ENCODE measurements at places on chromosomes 3 and 15.

DNA sequence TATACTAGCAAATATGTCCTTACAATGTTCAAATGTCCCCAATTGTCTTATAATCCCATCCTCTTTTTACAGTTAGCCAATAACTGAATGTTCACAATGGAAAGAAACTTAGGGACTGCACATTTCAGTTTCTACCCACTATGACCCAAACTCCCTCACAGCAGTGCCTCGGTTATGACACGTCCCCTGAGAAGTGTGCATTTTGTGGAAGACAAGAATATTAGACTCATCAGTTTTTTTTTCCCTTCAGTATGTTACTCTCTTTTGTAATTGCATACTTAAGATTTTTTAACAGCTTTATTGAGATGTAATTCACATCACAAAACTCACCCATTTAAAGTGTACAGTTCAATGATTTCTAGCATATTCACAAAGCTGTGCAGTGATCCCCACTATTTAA is 64.8 kb downstream of the IGF2BP2 start:
- no peak for DNase-seq

- DNase-seq = no peak
Observed at GRCh38 chr3:115825046-115825445, 201.7 kb downstream of the GAP43 start.

DNA sequence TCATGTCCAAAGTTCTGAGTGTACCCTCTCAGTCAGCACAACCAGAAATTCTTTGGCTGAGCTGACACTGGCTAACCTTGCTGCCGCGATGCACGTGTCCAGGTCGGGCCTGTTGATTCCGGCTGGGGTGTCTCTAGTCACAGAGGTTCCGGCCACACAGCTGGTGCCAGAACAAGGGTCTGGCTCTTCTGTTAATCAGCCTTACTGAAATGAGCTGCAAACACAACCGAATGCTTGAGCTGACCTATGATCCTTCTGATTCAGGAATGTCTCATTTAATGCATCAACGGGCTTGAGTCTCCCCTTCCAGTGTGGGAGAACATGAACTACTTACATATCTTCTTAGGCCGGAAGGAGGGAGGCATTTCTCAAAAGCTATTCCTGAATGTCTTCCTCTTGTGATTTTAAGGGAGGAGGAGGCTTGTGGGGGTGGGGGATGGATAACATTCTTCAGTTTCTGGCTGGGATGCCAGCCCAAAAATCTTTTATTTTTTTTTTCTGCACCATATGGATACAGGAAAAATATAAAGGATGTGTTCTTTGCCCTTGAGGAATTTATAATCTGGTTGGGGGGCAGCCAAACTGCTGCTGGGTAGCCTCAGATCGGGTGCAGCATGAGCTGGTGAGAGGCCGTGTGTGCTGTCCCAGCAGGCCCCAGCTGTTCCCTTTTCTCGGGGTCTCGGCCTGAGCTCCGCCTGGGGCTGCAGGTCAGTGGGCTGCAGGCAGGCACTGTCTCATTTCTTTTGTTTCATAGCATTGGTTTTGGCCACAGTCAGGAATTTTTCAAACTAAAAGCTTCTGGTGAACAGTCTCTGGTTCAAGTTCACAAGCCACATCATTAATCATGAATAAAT is 319.1 kb upstream of the TBL1XR1 start:
- no peak for DNase-seq

DNA sequence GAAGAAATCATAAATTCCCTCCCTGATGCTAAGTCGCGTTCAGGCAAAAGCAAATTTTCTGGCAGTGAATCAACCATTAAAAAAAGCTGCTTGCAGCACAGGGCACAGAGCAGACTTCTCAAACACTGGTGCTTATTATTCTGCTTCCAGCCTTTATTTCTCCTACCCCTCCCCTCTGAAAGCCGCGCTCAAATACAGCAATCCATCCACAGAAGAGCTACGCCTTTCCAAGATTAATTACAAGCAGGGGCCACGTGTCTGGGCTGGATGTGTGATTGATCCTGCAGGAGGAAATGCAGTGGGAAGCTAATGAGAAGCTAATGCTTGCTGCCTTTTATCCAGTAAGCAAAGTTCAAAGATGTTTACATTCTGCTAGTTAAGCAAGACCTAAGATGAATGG is 134.9 kb upstream of the TOPAZ1 start:
- no peak for DNase-seq
